ENCODE measurements at places on chromosomes 3 and 15.

DNA sequence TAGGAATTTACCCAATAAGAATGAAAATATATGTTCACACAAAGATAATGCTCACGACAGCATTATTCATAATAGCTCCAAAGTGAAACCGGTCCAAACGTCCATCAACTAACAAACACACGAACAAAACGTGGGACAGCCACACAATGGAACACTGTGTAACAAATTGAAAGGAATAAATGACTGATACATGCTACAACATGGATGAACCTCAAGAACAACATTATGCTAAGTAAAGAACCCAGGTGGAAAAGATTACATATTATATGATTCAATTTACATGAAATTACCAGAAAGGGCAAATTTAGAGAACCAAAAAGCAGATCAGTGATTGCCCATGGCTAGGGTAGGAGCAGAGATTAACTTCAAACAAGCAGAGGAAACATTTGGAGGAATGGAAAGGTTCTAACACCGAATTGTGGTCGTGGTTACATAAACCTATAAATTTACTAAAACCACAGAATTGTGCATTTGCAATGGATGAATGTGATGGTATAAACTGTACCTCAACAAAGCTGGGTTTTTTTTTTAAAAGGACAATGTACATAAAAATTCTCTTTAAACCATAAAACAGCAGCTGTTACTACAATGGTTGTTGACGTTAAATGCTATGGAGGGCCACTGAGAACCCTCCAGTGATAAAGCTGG lies 76.3 kb downstream of the XXYLT1 start:
- DNase-seq, result no peak

DNA sequence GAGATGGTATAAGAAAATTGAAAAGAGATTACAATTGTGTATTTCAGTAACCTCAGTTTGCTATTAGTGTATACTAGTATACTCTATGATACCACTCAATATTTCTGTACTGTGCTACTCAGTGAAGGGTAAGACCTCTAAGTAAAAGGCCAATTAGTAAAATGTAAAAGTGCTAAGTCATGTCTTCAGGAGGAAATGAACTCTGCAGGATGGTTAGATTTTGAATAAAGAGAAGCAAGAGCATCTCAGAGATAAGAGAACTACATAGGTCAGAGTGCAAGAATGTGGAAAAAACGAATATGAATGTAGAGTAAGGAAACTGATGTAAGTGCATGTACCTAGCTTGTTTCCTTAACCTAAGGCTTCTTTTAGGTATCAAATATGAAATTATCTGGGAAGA lies 796.6 kb upstream of the GBE1 start:
- DNase-seq, result no peak

DNA sequence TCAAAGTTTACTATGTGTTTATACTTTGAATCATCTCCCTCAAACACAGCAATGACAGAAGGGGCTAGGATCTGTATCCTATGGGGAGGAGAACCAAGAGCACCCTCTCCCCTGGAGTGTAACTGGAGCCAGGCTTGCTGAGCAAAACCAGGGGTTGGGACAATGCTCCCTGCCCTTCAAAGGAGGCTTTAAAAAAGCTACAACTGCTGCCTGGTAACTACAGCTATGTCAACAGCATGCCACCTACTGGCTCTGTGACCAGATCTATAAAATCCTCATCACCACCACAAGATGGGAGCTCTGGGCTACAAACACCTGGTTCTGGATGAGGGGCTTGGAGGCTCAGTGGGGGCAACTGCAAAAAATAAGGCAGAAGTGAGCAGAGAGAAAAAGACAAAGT lies 61.9 kb downstream of the ANO10 start:
- DNase-seq, result no peak

DNA sequence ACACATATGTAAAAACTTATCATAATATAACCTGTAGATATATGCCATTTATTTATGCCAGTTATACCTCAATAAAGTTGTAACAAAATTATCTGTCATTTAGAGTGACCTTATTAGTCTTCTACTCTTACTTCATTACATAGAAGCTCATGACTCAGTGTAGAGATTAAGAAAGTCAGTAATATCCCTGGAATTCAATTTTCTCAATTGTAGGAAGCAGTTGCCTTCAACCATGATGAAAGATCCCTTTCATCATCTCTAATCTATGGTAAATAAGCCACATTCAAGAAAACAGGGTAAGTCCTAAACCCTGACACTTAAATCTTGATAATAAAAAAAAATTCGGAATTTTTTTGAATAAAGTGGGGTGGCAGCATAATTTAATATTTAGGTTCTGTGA lies 216.5 kb upstream of the PEX5L start:
- DNase-seq, result no peak

GRCh38 chr3:107662124-107662507 lies 139.4 kb downstream of the BBX start:
- peak; percentile 16 for DNase-seq

GRCh38 chr15:92870010-92870591 lies 30.0 kb upstream of the CHD2 start:
- DNase-seq, result no peak

- no peak for DNase-seq
Observed at GRCh38 chr3:102904629-102905028, 469.8 kb downstream of the ZPLD1 start.

GRCh38 chr15:93126599-93126998 lies 37.6 kb upstream of the RGMA start:
- no peak for DNase-seq

DNA sequence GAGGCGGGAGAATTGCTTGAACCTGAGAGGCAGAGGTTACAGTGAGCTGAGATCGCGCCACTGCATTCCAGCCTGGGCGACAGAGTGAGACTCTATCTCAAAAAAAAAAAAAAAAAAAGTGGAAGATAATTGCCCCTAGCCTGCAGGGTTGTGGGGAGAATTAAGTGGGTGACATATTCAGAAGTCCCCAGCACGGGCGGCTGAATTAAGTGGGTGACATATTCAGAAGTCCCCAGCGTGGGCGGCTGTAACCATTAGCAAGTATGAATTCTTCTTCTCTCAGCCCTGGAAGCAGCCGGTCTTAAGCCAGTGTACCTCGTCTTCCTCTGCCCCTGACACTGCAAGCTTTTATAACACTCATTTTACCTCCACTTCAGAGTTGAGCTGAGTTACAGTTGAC lies 44.7 kb downstream of the FBLN2 start:
- no peak for DNase-seq

- DNase-seq, result no peak
Observed at GRCh38 chr3:73365756-73366397, 258.9 kb downstream of the PDZRN3 start.

GRCh38 chr3:129317014-129317771 lies 38.5 kb downstream of the HMCES start:
- no peak for DNase-seq

- no peak for DNase-seq
Observed at GRCh38 chr3:31371484-31372177, 161.1 kb upstream of the STT3B start.

GRCh38 chr3:98699132-98699531 lies 64.0 kb upstream of the ST3GAL6 start:
- no peak for DNase-seq

- no peak for DNase-seq
Observed at GRCh38 chr3:50930371-50931208, 255.9 kb downstream of the DOCK3 start.

GRCh38 chr15:67188551-67189218 lies 65.8 kb downstream of the AAGAB start:
- no peak for DNase-seq

- DNase-seq, result no peak
Observed at GRCh38 chr3:128400671-128401070, 66.0 kb downstream of the DNAJB8 start.

DNA sequence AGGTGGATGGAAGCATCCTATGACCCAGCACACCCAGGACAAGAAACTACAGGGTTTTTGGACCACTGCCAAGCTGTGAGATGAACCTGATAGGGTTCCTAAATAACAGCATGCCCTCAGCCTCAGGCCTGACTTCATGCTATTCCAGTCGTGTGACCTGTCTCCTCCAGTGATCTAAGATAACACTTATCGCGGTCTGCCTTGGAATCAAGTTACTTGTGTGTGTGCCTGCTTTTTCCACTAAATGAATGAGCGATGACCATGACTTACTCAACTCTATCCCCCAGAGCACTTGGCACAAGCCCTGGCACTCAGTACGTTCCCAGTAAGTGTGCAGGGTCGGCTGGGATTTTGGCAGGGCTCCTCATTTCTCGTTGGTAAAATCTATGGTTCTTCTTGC lies 172.7 kb upstream of the TP63 start:
- no peak for DNase-seq

GRCh38 chr3:55626279-55626665 lies 139.2 kb upstream of the WNT5A start:
- DNase-seq, result no peak

DNA sequence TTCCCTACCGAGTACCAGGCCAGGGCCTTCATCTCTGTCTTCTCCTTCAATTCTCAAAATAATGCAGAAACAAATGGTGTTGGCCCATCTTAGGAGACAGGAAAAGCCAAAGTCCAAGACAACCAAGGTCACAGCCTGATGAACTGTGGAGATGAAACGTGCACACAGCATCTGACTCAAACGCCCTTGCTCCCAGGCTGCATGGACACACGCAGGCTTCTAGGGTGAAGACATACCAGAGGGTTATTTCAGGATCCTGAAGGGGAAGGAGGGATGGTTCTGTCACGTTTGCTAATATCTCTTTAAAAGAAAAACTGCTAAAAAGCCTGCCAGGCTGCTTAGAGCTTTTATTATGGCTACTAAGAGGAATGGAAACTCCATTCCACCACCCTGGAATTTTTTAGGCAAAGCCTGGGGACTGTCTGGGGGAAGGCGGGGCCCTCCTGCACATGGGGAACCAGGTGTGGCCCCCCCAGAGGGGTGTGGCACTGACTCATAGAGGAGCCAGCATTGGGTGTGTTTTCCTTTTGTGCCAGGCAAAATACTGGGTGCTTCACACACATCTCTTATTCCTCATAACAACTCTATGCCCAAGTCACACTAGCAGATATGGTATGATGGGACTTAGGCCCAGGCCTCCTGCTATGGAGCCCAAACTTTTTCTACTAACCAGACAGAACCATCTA lies 62.9 kb downstream of the UMPS start:
- DNase-seq, result no peak

GRCh38 chr3:56758539-56758981 lies 43.2 kb downstream of the ARHGEF3 start:
- DNase-seq, result peak; percentile 90

GRCh38 chr3:100465892-100466777 lies 26.3 kb upstream of the TMEM45A start:
- DNase-seq, result peak; percentile 30

- no peak for DNase-seq
Observed at GRCh38 chr3:160217675-160218074, 7.5 kb upstream of the C3orf80 start.

DNA sequence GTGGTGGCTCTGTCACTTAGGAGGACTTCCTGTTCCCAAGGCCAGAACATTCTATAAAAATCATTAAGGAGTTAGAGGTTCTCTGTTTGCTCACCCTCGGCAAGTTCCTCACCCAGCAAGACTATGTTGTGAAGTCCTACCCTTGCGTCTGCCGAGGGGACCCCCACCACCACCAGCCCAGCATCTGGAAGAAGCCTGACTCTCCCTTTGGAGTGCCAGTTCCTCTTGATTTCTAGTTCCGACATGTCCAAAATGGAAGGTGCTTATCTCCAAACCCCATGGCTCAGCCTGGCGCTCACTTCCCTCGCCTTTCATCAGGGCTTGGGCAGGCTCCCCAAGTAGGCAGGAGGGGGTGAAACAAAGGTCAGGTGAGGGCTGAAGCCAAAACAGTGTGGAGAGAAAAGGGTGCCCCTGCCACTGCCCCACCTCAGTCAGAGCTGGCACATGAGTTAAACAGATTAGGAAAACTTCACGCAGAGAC lies 41.0 kb downstream of the BHLHE40 start:
- no peak for DNase-seq

DNA sequence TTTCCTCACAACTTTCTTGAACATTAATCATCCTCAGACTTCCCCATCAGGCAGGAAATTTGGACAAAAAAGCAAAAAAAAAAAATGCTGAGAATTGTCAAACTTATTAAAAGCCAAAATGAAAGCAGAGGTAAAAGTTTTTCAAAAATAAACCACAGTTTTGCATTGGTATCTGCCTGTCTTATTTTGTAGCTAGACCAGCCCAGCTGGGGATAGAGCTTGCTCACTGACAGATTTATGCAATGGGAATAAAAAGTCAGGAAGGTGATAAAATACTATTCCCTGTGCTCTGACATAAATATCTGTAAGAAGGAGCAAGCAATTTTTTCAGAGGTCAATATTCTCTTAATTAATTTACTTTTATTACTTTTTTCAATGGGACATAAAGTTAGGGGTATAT lies 1006.7 kb upstream of the ALCAM start:
- DNase-seq, result no peak

GRCh38 chr15:101368086-101368780 lies 73.2 kb upstream of the SNRPA1 start:
- DNase-seq, result no peak
